ENCODE measurements at places on chromosomes 6 and 20.

GRCh38 chr20:10559266-10559665 lies 114.5 kb downstream of the JAG1 start:
- no peak for DNase-seq

DNA sequence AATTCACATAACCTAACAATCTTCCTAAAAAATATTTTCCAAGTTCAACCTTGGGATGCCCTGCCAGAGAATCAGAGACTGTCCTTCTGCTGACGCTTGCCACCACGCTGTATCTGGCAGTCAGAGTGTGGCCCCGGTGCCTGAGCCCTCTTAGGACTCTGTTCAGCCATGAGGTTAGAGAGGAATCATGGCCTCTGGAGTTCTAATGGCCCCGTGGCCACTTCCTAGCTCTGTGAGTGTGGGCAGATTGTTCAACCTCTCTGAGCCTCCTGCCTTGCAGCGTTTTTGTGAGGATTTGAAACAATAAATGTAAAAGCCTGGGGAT lies 2.2 kb downstream of the BPHL start:
- DNase-seq = no peak

DNA sequence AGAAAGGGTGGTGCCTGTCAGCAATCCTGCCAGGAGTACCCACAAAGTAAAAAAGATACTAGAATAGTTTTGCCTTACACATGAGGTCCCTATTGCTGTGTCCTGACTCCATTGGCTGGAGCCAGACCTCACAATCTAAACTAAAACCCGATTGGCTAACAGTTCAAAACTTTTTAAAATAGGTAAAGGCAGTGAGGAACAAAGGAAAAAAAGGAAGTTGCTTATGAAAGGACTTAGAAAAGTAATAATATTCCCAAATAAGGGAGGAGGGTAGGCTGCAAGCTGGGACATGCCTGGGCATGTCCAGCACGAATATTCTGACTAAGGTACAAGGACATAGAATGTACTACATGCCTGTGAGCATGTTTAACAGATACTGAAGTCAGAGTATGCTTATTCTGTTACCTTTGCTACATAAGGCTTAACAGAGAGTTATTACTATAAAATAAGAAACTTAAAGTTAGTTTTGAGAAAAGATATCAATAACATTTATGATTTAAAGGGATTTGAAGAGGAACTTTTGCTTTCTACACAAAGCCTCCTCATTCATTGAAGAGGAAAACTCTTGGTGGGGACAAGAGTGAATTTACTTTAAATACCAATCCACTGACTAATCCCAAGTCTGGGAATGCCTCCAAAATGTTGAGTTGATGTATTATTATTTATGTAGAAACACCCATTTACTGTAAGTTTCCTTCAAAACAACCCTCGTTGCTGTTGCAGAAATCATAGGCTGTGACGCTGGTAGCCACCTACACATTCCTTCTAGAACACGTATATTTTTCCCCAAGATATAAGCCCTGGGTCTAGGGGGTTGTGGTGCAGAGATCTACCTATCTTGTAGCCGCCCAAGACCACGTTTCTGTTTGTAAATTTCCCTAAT lies 8.2 kb upstream of the MTHFD1L start:
- no peak for DNase-seq

GRCh38 chr6:41840326-41840725 lies 52.8 kb downstream of the TOMM6 start:
- peak; percentile 34 for DNase-seq

GRCh38 chr6:91142154-91142553 lies 555.3 kb upstream of the MAP3K7 start:
- DNase-seq = no peak

DNA sequence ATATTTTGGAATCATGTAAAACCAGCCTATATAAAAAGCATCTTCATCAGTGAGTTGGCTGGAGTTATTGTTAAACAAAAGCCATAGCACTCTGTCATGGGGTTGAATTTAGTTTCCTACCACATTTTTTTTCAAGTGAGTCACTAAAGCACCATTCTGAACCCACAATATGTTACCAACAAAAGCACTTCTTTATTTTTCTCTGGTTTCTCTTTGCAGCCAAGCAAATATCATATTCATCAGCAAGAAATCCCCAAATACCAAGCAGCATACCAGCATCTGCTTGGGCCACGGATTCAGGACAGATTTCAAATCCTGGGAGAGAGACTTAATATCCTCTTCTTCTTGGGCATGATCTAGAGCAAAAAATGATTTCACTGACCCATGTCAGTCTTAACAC lies 441.4 kb downstream of the BCKDHB start:
- DNase-seq = no peak

- no peak for DNase-seq
These were observed 1287.2 kb upstream of the CITED2 start for GRCh38 chr6:140661691-140662090.

- DNase-seq = peak; percentile 93
These were observed 9.4 kb downstream of the HM13 start for GRCh38 chr20:31523361-31524283.

- peak; percentile 39 for DNase-seq
These were observed 70.0 kb downstream of the PTPN1 start for GRCh38 chr20:50580016-50580747.

DNA sequence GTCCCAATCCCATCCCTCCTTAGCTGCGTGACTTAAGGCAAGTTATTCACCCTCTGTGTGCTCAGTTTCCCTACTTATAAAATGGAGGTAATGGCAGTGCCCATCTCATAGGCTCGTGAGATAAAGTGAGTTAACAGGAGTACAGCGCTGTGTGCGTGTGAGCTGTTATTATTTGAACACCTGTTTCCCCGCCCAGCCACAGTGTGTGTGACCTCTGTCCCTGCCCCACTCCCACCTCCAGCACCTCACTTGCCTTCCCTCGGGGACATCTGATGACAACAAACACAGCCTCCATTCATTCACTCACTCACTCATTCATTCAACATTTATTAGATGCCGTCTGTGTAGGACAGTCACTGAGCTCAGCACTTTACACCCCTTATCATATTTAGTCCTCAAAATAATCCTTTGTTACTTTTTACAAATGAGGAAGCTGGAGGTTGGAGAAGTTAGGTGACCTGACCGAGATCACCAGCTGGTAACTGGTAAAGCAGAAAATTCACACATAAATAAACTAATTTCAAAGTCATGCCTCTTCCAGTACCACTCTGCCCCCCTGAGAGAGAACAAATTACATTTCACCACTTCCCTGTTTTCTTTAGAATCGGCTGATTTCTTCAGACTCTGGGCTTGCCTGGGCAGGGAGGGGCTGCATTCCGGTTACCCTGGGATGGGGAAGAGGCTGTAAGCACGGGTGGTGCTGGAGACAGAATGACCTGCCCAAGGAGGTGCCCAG lies 58.6 kb downstream of the CPNE5 start:
- peak; percentile 58 for DNase-seq

- no peak for DNase-seq
These were observed 206.6 kb downstream of the TFAP2B start for GRCh38 chr6:51025082-51025777.

- DNase-seq = no peak
These were observed 103.5 kb downstream of the DACT2 start for GRCh38 chr6:168216117-168216516.

GRCh38 chr6:47165918-47166317 lies 123.8 kb upstream of the ADGRF1 start:
- DNase-seq = peak; percentile 91

DNA sequence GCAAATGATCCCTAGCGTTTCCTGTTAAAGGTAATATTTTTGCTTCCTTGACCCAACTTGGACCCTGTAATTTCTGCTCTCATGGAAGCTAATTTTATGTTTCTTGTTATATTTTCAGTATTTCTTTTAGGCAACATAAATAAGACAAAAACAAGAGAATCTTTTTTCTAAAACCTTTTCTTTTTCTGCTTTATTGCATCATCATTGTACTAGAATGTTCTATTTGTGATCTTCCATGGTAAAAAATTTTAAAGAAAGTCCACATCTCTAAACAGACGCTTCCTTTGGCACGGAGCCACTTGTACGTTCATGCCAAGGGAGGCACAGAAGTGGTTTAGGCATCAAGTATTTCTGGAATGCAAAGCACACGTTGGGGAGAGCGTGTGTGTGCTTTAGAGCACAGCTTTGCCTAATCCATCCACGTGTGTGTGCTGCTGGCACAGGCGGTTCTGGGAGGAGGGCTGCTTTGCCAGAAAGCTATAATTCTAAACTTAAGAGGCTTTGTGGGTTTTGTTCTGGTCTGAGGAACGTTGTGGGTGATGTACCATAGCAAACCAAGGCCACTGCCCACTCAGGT lies 98.3 kb downstream of the SASH1 start:
- no peak for DNase-seq

DNA sequence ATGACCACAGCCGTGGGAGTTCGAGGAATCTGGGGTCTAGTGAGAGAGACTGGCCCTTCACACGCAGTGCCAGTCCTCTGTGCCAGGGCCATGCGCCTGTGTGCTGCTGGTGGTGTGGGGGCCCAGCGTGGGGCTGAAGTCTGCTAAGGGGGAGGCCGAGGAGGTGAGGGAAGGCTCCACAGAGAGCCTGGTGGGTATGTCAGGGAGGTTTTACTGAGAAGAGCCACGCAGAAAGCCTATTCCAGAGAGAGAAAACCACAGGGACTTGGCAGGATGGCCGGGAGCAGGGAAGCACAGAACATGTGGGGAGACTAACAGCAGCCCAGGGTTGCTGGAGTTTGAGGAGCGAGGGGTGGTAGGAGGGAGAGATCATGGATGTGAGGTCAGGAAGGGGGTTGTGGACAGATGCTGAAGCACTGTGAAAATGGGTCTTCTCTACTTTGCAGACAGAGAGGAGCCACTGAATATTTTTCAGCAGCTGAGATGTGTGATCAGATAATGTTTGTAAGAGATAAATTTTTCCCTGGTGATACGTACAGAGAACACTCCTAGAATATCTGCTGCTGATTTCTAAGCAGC lies 35.3 kb downstream of the DUSP22 start:
- no peak for DNase-seq

DNA sequence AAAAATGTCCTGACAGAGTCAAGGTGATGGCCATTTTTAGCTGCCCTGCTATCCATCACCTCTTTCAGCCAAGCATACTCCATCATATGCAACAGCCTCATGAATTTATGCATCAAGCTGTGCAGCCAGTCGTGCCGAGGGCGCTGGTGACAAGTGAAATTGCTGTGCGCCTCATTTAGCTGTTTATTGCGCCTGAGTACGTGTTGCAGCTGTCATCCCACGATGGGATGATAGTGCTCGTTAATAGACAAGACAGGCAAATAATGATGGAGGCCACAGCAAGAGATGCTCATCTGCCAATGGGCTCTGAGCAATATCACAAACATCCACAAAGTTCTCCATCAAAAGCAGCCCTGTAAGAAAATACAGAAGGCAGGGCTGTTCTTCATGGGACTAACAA lies 562.3 kb upstream of the POU3F2 start:
- DNase-seq = no peak

DNA sequence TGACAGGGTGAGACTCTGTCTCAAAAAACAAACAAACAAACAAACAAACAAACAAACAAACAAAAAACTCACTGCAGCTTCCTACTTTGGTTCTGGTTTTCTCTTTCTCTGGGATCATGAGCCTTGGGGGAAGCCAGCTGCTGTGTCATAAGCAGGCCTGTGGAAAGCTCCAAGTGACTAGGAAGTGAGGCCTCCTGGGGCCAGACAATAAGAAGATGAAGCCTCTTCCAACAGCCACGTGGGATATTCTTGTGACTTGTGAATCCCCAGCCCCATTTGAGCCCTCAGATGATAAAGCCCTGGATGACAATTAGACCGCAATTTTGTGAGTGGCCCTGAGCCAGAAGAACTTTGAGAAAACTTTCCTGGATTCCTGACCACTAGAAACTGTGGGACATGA lies 11.4 kb downstream of the HLA-A start:
- no peak for DNase-seq

- DNase-seq = no peak
These were observed 90.9 kb upstream of the HDDC2 start for GRCh38 chr6:125392682-125393081.

GRCh38 chr20:48492015-48492714 lies 335.6 kb downstream of the PREX1 start:
- no peak for DNase-seq

- no peak for DNase-seq
These were observed 29.3 kb downstream of the BCAS4 start for GRCh38 chr20:50824137-50824536.

- no peak for DNase-seq
These were observed 78.8 kb downstream of the FOXF2 start for GRCh38 chr6:1468126-1468525.
